ENCODE measurements at places on chromosomes 6 and 20.

DNA sequence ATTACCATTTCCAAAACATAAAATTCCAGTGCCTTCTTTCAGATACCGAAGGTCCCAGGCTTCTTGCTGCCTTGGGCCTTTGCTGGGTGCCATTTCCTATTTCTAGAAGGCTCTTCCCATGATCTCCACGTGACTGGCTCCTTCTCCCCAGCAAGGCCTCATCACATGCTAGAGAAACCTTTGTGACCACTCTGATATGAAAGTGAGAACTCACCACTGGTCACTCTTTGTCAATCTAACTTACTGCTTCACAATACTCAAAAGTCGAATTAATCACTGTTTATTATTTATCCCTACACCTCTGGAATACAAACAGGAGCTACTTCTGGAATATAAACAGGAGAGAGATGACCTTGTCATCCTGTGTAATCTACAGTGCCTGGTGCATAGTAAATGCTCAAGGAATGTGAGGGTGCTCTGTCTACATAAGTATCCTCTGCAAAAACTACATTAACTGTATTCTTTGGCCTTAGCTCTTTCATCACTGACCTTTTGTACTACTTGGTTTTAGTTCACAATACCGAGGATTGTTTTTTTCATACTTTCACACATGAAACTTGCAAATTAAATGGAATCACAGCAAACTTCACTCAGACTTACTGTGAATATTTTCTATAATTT is 1.6 kb downstream of the STX7 start:
- no peak for DNase-seq

- no peak for DNase-seq
Measured at GRCh38 chr6:21955053-21955595, 341.7 kb downstream of the PRL start.

- no peak for DNase-seq
Measured at GRCh38 chr20:61742097-61742825, 323.4 kb downstream of the TAF4 start.

DNA sequence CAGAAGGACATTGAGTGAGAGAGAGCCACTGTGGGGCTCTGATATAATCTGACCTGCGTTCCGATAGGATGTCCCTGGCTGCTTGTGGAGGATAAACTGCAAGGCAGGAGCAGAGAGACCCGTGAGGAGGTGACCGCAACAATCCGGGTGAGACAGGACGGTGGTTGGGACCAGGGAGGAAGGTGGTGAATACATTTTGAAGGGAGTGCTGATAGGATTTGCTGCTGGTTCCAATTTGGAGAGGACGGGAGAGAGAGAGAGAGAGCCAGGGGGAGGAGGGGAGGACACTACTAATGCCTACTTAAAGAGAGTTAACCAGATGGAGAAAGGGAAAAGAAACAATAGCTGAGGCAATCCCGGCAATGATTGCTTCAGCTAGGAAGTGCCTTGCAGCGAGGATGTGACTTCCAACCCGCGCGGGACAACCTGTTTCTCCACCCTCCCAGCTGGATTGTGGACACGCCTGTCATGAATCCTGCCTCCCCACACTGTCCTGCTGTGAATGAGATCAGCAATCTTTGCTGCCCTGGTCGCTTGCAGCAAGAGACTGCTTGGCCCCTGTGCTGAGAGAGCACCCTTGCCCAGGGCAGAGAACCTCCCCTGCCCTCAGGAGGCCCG is 199.0 kb upstream of the KCNG1 start:
- peak; percentile 75 for DNase-seq

DNA sequence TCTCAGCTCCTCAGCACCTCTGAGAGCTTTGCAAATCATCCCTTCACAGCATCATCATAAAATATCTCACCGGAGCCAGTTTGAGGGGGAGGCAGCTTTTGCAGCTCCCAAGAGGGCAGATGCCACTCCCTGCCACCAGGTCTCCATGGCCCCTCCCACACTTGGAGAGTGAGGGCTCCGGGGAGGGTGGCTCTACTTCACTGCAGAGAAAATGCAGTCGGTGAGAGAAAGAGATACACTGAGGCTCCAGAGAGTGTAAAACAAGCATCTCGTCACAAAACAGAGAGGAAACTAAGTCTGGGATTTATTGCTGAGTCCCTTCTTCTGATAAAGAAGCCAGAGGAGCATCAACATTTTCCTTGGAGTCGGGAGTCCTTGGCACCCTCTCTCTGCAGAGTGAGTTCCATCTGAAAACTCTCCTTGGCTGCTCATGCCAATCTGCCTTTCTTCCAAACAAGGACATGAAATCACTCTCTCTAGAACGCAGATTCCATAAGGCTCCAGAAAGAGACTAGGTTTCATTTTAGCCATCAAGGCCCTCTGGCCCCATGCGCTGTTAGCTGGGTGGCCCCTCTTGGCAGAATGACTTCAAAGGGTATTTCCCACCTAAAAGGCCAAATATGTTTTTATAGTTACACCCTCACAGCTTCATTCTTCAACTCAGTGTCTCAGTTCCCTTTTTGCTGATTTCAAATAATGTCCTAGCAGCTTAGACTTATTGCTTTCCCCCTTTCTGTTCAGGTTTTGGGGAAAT is 70.6 kb upstream of the F13A1 start:
- DNase-seq, result no peak

DNA sequence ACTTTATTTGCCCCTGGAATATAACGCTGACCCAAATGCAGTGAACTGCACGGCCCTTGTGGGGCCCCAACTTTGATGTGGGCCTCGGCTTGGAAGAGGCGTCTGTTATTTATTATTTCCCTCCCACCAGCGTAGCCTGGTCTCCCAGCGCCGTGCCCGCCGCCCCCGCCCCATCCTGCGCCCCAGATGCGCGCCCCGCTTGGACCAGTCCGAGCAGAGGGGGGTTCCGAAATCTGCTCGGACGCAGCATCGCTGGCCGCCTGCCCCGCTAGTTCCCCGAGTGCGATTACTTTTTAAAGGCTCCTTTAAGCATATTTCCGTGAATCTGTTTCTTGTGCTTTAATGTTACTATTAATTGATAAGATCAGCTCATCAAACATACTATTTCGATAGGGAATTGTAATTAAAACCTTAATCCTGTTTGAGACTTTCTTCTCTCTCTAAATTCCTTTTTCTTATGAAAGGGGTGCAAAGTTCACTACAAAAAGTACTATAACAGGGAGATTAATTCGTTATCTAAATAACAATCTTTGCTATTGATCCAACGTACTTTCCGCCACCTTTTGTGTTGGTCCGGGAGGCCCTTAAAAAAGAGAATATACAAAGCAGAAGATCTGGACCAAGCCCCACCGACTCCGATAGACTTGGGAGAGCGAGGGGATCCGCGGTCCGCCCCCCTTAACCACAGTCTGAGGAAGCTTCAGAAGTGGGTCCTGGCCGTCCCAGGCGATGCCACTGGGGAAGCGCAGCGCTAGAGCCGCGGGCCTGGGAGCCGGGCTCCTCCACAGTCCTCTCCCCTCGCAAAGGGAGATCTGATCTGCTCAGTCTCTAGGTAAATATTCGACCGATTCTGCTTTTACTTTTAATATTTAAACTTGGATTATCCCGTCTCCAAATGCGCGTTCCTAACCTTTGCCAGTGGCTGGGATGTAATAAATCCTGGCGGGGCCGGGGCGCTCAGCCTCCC is 10.2 kb downstream of the POU3F2 start:
- no peak for DNase-seq

DNA sequence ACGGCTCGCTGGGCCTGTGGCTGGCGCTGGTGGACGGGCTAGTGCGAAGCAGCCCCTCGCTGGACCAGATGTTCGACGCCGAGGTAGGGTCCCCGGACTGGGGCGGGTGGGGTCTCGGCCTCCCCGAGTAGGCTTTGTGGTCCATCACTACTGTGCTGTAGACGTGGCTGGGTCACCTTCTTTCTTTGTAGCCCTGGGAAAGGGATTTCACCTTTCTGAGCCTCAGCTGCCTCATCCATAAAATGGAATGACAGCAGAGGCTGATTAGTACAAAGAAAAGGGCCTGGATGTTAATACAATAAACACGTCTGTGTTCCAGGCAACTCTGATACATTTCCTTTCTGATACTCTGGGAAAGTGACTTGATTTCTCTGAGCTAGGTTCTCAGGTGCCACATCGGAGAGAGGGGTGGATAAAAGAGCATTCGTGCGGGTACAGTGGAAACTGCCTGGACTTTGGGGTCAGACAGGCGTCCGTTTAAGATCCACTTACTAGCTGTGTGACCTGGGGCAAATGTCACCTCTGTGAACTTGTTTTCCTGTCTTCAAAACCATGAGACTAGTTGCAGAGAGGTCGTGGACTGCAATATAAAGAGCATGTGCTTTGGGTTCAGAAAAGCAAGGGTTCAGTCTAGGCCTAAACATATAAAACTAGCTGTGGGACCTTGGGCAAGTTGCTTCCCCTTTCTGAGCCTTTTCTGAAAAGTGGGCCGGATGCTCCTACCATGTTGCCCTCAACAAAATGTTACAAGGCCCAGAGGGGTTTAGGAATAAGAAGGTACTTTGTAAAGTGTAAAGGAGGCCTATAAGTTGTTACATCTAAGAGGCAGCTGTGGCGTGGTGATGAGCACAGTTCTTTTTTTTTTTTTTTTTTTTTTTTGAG is 896 bp downstream of the SYS1 start:
- DNase-seq, result no peak

GRCh38 chr6:2695454-2696095 is 55.1 kb downstream of the MYLK4 start:
- peak; percentile 12 for DNase-seq

DNA sequence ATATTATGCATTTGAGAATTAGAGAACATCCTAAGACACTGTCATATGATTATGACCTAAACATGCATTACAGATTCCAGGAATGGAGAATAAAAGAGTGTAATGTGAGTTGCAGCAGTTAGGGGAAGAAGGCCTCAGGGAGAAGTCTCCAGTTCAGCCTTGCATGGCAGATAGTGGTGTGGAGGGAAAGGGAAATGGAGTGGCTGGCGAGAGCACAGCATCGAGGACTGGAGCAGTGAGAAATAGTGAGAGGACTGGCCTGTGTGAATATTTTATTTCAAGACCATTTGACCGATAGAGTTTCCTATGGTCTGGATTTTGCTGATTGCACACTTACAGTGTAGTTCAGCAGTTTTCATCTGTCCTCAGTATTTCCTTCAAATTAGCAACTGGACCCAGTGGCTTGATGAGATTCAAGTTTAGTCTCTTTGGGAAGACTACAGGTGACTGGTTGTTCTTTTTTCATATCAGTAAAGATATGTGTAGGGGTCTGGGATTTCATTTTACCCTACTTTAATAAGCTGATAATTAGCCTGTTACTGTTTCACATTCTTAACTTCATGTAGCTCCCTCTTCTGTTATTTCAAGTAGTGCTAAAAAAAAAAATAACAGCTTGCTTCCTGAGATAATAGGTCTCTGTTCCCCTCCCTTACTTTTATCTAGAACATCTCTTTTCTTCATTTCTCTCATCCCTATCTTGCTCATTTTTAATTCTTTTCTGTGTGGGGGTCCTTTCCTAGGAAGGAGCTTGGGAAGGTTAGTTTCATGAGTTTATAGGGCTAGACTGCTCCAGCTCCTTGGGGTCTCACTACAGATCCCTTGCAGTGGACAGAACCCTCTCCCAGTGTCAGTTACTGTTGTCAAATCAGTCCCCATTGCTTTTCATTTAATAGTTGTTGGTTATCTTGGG is 27.9 kb downstream of the BLTP3A start:
- DNase-seq, result no peak

- no peak for DNase-seq
Measured at GRCh38 chr20:24530131-24530680, 60.8 kb downstream of the SYNDIG1 start.

GRCh38 chr6:169843991-169844390 is 92.6 kb downstream of the ERMARD start:
- no peak for DNase-seq
